ENCODE measurements at places on chromosomes 6 and 20.

- DNase-seq = no peak
These were observed 203.2 kb upstream of the MAP3K7 start for GRCh38 chr6:90790058-90790457.

GRCh38 chr6:132382630-132383175 is 18.6 kb downstream of the MOXD1 start:
- no peak for DNase-seq

- DNase-seq = no peak
These were observed 230.0 kb upstream of the SULF2 start for GRCh38 chr20:48015141-48015910.

- DNase-seq = no peak
These were observed 8.5 kb downstream of the ACSS1 start for GRCh38 chr20:25049261-25050060.

- DNase-seq = no peak
These were observed 149.9 kb upstream of the SMLR1 start for GRCh38 chr6:130677312-130677711.

- DNase-seq = no peak
These were observed 23.7 kb downstream of the MOCS3 start for GRCh38 chr20:50982363-50982762.

DNA sequence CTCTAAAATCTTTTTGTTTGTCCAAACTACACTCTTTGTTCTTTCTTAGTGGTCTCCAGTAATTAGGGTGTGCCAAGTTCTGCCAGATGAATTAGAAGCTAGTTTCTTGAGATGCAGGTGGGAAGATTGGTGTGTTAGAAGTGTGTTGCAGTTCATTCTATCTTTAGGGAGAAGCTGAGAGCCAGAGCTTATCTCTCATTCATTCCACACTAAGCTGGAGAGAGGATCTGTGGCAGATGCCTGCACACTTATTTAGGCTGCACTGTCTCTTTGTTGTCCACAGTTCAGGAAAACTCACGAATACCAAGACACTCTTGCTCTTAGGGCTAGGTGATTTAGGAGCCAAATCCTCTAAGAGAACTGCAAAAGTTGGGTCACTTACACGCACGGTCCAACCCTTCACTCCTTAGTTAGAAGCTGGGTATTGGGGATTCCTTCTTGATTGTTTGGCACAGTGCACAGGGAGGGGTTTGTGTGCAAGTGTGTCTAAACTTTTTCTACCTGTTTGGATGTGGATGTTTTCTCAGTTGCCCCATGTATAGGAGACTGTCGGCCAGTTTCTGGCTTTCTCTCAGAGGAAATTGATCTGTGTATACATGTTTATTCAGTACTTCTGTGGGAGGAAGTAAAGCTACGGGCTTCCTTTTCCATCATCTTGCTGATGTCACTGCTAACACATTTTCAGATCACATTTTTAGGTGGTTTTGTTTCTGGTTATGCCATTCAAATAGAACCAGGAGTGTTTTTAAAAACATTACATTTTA is 49.5 kb downstream of the SMAP1 start:
- DNase-seq = no peak

- no peak for DNase-seq
These were observed 4.0 kb downstream of the BLTP3A start for GRCh38 chr6:34795836-34796425.

DNA sequence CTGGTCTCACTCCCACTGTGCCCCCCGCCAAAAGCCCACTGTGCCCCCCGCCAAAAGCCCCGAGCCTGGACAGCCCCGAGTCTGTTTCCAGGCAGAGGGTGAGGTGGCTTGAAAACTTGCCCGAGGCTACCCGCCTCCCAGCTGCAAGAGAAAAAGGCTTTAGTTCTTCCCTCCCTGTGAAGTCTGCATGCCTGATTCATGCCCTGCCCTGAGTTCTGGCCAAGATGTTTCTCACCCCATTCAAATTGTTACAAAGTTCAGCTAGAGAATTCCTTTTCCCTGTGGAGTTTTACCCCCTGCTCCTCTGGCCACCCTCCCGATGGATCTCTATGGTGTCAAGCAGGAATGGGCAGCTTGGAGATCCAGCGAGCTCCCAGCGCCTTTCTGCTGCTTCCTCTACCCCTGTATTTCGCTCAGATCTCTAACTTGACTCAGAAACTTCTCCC is 298.8 kb upstream of the MAP3K7 start:
- DNase-seq = no peak

GRCh38 chr6:170066679-170067078 is 224.2 kb downstream of the DLL1 start:
- no peak for DNase-seq

- no peak for DNase-seq
These were observed 203.6 kb downstream of the PLCB1 start for GRCh38 chr20:8335495-8336195.

DNA sequence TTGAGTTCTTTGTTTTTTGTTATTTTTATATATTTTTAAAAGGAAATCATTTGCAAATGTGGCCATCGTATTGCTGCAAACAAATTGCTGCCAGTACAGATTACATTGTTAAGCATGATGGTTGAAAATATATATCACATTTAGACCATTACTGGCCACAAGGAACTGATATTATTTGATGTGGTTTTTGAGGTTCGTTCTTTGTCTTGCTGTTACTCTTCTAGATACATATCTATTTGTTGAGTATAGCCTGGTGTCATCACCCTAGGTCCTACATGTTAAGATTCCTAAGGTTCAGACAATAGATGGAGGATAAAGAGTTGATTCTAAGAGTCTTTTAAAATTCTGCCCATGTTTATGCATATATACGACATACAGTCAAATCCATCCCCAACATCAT is 306.0 kb downstream of the FARS2 start:
- DNase-seq = no peak
